Activated gamma-delta T cell treated with Interleukin-2 at 50 U/mL for 16 hours (primary cell): ENCODE measurements at places on chromosomes 5 and 9.

GRCh38 chr9:136078498-136079011, 16.5 kb downstream of the NACC2 start:
- no peak for DNase-seq

GRCh38 chr5:88979244-88979643, 96.3 kb upstream of the MEF2C start:
- DNase-seq = no peak

GRCh38 chr5:158384535-158385481, 525.9 kb upstream of the CLINT1 start:
- no peak for DNase-seq

DNA sequence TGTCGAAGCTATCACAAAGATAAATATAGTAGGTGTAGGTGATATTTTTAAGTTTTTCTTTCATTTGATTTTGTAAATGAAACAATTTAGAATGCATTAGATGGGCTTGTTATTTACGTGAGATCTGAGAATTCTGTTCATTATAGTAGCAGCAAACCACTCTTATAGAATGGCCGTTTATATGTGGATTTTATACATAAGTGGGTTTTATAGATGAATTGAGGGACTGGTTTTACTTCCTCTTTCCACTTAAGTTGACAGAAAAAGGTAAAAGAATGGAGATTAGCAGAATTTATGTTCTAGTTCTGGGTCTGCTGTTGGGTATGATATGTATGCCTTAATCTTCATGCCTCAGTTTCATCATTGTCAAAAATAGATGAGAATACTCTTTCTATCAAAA, 5.6 kb downstream of the RMI1 start:
- no peak for DNase-seq

- DNase-seq = no peak
These were observed 90.4 kb downstream of the SERINC5 start for GRCh38 chr5:80165452-80165851.

DNA sequence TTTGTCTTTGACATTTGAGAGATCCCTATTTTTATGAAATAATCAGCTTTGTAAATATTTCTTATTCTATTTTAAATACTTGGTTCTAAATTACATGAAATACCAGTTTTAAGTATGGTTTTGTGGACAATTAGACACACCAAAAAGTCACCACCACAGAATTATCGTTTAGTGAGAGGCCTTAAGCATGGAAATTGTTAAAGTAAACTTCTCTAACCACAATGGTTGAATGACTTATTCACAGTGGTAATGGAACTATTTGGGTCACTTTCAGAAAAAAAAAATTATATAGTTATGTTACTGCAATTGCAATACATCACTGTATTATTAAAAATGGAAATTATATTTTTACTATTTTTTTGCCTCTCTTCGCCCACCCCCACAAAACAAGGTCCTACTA, 1252.5 kb downstream of the EFNA5 start:
- DNase-seq = no peak

GRCh38 chr5:144292029-144292428, 121.4 kb downstream of the KCTD16 start:
- DNase-seq = no peak

DNA sequence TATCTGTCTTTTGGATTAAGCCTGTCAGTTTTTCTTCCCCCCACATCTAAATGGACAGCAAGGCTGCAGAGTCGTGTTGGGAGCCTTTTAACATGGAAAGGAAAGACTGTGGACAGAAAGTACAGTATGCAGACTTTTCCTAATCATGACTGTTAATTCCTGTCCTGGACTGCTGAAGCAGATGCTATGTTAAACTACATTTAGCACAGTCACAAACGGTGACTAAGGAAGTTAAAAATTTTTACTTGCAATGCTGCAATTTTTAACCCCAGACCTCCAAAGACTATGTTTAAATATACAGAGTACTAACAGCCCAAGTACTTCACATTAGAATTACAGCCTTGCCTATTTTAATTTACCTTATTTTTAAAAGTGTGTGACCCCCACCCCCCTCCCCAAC, 51.8 kb downstream of the ELAVL2 start:
- DNase-seq = no peak

GRCh38 chr5:78328585-78329173, 31.7 kb upstream of the SCAMP1 start:
- no peak for DNase-seq

DNA sequence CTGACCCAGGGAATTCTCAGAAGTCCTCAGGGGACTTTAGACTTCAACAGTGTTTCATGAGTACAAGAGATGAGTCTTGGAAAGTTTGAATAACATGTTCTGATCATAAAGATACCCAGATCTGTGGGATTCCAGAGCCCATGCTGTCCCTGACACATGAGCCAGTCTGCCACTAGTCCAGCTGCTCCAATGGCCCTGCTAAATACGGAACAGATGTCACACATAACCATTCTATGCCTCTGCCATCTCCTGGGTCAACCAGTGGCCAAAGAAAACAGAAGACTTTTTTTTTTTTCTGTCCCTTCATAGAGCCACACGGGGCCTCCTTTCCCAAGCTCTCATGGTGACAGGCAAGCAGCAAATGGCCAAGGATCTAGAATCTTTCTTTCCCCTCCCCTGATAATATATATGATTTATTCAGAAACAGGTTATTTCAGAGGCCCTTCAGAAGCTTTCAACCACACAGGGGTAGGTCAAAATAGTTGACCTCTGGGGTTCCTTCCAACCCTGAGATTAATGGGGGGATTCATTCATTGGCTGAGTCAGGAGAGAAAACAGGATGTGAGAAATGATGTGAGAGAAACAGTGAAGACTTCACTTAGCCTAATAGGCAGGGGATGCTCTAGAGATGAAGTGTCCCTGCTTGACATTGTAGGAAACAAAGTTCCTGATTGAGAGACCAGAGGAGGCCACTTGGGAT, 367.7 kb downstream of the CDK5RAP2 start:
- DNase-seq = no peak

DNA sequence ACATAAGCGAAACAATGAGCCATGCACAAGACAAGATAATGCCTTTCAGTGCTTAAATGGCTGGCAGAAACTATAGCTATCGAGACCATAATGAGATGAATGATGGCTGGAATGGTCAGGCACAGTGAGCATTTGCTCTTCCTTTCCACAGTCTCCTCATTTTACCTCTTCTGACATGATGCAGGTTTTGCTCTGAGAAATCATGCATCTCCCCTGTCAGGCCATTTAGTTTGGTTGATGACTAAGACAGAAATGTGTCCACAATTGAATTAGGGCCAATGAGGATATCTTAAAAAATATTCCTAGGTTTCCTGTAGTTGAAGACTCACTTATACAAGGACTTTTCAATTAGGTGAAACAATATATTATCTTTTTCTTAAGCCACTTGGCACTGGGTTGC, 475.1 kb downstream of the TMEM232 start:
- DNase-seq = no peak

DNA sequence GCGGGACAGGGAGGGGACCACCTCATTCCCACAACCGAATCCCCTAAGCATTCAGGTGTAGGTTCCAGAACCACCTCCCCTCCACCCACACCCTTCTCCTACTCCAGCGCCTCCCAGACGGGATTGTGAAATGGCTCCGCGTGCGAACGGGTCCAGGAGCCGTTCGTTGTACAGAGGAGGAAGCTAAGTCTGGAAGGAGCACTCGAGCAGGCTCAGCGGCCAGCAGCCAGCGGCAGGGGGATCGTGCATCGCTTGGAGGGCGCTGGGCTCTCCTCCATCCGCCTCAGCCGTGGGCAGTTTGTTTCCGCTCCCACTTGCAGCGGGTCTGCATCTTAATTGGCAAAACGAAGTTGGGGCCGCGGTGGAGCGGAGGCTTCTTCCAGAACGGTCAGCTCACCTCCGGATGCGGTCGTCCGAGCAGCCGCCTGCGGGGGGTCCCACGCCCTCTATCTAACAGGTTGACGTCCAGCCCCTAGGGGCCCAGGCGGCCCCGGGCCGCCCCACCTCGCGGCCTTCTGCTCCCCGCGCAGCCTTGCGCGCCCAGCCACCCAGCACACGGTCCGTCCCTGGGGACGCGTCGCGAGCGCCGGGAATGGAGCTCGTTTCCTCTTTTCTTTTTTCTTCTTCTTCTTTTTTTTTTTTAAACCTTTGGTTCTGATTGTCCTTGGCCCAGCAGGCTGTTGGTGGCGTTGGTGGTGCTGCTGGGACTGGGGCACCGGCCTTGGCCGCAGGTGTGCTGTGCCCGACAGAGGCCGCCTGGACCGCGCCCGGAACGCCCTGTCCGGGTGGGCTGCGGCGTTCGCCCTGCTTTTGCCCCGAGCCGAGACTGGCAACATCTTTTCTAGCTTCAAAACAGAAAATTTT, 3.9 kb upstream of the BARX1 start:
- DNase-seq = no peak

GRCh38 chr5:165576678-165577275, 2071.4 kb downstream of the MAT2B start:
- no peak for DNase-seq

GRCh38 chr5:31776976-31777651, 138.2 kb downstream of the PDZD2 start:
- no peak for DNase-seq

- DNase-seq = no peak
These were observed 1353.7 kb upstream of the ACO1 start for GRCh38 chr9:31030741-31031202.

GRCh38 chr5:77398896-77399295, 93.2 kb downstream of the WDR41 start:
- DNase-seq = no peak

- DNase-seq = no peak
These were observed 145.9 kb downstream of the HINT1 start for GRCh38 chr5:131019111-131019510.

DNA sequence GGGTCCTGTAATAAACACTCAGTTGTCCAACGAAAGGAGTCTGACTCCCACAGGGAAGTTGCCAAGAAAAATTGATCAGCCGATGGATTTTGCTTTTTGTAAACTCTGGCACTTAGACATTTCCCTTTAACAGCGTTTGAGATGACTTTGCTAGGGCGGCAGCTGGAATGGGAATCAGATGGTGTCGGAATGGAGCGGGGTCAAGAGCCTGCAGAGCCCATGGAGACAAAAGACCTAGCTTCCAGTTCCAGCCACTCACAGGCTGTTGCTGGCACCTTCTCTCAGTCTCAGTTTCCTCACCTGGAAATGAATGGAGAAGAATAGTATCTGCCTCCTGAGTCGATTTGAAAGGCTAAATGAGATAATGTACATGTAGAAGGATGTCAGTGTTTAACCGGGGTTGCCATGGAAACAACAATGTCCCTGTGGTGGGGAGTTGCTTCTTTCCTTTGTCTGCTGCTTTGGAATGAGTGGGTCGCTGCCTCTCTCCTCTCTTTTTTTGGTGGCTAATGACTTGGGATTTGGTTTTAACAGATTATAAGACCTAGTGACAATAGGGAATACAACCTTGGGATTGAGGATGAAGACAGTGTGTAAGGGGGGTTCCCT, 137.4 kb downstream of the GAS1 start:
- no peak for DNase-seq

DNA sequence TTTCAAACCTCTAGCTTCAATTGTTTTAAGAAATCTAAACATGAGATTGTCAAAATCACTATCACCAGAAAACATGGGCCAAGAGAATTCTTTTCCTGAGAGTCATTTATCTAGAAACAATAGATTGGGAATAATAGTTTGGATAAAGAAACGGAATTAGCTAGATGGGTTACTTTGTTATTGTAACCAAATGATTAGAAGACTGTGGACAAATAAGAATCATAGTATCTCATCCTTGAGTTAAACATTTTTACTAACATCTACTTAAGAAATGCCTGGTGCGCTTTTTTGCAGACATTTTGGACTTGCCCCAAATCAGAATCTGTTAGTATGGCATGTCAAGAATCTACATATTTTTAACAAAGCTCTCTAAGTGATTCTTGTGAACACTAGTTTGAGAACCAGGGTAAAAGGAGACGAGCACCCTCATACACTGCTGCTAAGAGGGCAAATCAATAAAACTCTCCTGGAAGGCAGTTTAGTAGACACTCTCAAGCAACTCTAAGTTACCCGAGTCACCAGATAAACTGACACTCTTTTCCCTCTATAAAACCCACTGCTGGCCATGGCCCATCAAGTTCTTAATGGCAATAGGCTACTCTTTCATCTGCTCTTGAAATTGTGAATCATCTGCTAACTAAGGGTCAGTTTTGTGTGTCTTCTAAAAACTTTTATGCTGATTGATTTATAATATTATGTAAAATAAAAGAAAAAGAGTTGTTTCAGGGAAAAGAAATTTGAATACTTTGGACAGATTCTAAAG, 39.1 kb downstream of the TPD52L3 start:
- DNase-seq = no peak

DNA sequence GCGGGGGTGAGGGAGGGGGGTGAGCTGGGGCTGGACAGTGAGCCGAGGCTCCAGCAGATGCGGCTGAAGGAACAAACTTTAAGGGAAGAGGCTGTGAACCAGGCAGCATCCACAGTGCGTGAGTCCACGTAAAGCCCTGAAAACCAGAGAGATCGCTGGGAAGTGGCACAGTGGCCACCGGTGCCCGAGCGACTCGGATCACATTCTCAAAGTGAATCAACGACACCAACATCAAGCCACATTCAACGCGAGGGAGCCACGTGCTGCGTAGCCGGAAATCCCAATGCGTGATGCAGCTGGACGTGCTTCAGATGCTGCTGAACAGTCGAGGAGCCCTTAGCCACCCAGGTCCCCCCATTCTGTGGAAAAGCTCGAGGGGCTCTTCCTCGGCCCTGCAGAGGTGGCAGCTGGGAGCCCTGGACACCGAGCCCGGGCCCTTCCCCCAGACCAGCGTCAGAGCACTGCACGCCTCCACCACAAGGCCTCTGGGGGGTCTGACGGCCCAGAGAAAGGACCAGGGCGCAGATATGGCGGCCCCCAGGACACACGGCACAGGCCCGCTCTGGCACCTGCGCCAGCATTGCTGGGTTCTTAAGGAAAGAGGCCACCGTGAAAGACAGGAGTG, 53.7 kb upstream of the EXOC3 start:
- no peak for DNase-seq

DNA sequence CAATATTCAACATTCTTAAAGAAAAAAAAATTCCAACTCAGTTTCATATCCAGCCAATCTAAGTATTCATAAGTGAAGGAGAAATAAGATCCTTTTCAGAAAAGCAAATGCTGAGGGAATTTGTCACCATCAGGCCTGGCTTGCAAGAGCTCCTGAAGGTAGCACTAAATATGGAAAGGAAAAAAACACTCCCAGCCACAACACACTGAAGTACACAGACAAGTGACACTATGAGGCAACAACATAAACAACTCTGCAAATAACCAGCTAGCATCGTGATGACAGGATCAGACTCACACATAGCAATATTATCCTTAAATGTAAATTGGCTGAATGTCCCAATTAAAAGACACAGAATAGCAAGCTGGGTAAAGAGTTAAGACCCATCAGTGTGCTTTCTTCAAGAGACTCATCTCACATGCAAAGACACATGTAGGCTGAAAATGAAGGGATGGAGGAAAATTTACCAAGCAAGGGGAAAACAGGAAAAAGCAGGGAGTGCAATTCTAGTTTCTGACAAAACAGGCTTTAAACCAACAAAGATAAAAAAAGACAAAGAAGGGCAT, 33.1 kb downstream of the ANKRD33B start:
- DNase-seq = no peak

GRCh38 chr9:107674721-107675277, 185.2 kb upstream of the KLF4 start:
- no peak for DNase-seq

- no peak for DNase-seq
These were observed 158.6 kb downstream of the DNAH5 start for GRCh38 chr5:13785781-13786415.

- DNase-seq = no peak
These were observed 137.2 kb upstream of the ZNF608 start for GRCh38 chr5:124883681-124884080.

- no peak for DNase-seq
These were observed 113.6 kb downstream of the NR6A1 start for GRCh38 chr9:124657516-124657915.
